Activated naive CD8-positive, alpha-beta T cell treated with anti-CD3 and anti-CD28 coated beads for 36 hours (primary cell): ENCODE measurements at places on chromosomes 4 and X. TPM values are rescaled to one million over a fixed set of nuclear protein-coding genes. Genes with fewer than 3 reads are reported as not detected.

Gene MAGEA2
- not detected for total RNA-seq

Gene ATP2B3
- total RNA-seq, result not detected

DNA sequence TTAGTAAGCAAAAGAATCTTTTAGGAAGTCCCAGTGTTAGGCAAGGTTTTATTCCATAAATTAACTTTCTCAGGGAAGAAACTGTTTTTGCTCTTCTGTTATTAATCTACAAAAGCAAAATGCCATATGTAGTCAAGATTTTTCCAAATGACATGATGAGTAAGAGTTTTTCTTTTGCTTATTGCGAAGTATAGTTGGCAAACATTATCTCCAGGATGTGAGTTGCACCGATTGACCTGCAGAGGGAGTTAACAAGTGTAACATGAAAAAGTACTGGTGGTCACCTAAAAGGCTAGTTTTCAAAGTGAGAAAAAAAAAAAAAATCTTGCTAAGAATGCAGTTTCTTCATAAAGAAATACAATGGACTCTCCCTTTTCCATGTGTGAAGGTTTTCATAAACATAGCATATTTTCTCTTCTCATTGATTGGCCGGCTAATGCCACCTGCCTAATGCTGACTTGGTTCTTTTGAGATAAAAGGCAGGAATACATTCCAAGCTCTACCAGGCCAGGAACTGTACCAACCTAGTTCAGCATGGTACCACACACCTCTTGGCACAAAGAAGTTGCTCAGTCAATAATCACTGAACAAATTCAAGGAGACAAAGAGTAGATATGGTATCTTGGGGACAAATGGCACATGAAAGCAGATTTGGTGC is 100.2 kb downstream of the LNX1 start:
- DNase-seq, result no peak

GRCh38 chr4:121358473-121358872 is 22.3 kb downstream of the QRFPR start:
- no peak for DNase-seq

- DNase-seq, result no peak
Measured at GRCh38 chr4:163764569-163764968, 270.1 kb downstream of the TMA16 start.

DNA sequence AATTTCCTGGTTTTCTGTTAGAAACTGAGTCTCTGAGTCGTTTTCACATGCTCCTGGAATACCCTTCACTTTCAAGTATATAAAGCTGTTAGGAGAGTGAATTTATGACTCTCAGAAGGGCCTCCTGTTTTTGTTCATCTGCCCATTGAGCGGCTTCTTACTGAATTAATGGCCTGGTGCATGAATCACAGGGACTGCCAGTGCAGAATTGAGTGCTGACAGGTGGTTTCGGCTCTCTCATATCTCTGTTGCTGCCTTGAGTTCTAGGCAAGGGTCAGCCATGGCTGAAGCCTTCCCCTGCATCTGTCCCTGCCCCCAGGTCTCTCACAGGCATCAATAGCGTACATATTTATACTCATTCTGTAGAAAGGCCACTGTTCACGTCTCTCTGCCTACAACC is 22.7 kb upstream of the SEPSECS start:
- DNase-seq, result no peak

GRCh38 chr4:8832113-8832915 is 39.3 kb downstream of the HMX1 start:
- DNase-seq, result no peak
